Retinal pigment epithelial cell (primary cell): ENCODE measurements at places on chromosomes 7 and 10.

DNA sequence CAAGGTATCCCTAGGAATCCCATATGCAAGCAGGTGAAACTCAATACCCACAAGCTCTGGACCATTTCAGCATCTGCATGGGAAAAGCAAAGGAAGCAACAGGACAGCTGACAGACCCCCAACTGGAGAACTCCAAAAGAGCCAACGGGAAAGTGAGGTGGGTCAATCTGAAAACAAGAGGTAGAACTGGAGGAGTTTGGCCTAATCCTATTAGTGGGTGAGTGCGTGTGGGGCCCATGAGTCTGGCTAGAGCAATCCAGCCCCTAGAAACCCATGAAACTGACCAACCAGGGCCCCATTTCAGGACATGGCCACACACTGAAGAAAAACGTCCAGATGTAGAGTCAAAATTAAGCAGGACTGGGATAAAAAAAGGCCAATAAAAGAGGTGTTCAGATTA, 26.6 kb upstream of the WNT8B start:
- no peak for DNase-seq

DNA sequence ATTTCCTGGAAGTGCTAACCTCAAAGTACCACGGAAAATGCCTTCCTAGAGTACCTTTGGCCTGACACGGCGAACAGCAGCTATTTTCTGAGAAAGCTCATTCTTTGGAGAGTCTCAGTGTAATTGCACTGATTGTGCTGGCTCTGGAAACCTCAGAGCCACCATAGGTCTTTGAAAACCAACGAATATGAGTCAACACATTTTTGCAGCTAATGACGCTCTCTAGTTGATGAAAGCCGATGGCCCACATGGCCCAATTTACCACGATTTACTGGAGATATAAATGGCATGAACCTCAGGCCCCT, 187.1 kb downstream of the ADARB2 start:
- no peak for DNase-seq

DNA sequence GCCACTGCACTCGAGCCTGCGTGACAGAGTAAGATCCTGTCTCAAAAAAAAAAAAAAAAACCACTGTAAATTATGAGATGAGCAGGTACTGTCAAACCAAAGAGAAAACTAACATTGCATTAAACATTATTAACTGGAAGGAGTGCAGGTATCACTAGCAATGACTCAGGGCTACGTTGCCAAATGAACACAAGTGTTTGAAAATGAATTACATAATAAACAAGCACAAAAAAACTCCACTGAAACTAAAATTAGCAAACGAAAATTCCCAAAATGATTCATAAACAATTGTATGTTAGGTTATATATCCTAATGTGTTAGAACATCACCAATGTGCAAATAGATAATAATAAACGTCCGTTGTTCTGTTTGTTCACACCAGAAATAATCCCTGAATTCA, 42.8 kb downstream of the NSUN6 start:
- DNase-seq, result no peak

DNA sequence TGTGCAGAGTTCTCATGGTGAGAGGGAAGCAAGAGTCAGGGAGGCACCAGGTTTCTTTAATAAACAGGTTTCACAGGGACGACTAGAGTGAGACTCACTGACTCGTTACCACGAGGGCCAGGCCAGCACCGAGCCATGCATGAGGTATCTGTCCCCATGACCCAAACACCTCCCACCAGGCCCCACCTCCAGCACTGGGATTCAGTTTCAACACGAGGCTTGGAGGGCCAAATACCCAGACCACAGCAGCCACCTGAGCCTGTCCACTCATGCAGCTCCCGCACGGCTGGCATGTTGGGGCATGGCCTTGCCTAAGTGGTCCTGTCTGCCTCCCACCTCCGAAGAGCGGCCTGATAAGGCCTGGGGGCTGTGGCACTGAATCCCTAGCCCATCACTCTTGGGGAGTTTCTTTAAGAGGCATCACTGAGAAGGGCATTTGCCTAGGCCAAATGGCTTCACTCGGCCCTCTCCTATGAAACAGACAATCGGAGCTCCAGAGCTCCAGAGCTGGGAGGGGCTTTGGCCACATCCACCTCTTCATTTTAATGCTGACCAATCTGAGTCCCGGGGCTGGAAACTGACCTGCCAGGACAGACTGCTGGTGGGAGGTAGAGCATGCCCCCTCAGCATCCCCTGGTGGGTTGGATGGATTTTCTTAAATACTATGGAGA, 157.8 kb downstream of the DNAJB6 start:
- DNase-seq, result no peak

DNA sequence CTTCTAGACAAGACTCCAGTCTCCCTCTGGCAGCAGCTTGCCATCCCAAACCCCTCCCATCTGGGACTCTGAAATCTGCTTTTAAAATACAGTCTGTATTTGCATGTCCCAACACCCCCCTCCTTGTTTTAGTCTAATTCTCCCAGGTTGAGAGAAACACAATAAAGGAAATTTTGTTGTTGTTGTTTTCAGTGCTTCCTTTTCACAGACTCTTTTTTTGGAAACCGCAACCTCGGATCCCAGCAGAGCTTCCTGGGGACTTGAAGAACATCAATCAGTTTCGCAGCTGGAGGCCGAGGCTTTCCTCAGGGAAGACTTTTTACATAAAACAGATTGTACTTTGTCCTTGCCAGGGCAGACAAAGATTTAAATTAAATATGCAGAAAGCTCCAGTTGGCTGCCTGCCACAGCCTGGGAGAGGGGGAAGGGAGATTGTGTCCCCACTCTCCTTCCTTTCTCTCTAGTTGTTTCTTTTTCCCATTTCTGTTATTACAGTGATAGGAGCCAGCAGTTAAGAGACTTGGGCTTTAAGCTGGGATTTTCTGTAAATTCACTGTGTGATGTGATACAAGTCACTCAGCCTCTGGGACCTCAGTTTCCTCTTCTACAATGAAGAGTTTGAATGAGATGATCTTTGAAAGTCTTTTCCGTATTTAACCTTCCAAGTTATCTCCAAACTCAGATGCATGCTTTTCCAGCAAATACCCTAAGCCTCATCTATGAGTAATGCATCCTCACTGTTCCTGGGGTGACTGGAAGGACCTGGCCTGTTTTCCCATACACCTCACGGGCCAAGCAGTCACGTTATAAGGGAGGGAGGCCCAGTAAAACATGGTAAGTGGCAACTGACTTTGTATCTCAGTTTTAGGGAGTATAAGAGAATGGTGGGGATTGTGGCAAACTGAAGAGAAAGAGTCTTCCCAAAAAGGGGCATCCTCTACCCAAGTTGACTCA, 192.3 kb downstream of the REEP3 start:
- DNase-seq, result peak; percentile 32

DNA sequence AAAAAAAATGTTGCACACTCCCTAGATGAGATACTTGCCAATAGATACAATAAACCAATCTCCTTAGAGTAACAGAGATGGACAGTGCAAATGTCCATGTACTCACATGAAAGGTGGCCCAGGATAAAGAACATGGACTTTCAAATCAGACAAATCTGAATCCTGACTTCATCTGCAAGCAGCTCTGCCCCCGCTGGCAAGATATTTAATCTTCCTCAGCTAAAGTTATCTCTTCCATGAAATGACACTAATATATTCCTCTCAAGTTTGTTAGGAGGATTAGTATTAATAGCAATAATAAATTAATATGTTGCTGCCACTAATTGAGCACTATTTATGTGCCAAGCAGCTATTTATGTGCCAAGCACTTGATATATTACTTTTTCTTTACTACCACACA, 148.6 kb upstream of the YAE1 start:
- no peak for DNase-seq

GRCh38 chr7:47183862-47184590, 397.9 kb downstream of the TNS3 start:
- DNase-seq, result no peak

GRCh38 chr10:6144406-6145165, 55.8 kb downstream of the RBM17 start:
- DNase-seq, result no peak

GRCh38 chr10:34956756-34957155, 133.4 kb downstream of the CUL2 start:
- DNase-seq, result no peak

DNA sequence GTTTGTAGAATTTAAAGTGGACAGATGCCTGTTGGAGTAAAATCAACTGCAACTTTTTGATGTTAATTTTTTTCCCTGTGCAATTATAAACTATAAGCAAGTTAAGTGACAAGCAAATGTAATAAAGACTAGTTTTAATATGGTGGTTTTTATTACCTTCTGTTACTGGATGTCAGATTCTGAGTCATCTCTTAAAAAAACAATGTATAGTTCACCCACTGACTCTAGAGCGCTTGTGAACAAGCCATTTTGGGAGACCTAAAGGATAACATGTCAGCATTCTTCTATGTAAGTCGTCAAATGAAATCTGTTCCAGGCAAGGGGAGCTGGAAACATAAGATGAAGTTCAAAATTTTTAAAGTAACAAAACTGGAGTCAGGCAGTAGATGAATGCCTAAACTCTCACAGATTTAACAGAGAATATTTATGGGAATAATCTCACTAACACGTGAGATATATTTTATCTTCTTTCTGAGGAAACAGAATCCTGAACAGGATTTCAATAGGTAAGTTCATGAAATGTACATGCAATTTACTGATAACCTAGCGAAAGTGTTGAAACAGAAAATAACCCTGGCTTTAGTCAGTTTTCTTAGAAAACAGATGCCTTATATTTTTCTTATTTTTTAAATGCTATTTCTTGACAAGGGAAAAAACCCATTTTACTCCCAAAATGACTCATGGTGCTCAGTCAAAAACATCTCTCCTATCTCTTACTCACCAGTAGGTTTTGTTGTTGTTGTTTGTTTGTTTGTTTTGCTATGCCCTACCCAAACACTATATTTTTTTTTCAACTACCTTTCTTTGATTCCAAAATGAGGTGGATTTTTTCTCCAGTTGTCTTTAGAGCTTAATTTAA, 91.7 kb downstream of the SLC39A12 start:
- peak; percentile 12 for DNase-seq

- no peak for DNase-seq
Observed at GRCh38 chr7:2818121-2818520, 26.0 kb downstream of the GNA12 start.

DNA sequence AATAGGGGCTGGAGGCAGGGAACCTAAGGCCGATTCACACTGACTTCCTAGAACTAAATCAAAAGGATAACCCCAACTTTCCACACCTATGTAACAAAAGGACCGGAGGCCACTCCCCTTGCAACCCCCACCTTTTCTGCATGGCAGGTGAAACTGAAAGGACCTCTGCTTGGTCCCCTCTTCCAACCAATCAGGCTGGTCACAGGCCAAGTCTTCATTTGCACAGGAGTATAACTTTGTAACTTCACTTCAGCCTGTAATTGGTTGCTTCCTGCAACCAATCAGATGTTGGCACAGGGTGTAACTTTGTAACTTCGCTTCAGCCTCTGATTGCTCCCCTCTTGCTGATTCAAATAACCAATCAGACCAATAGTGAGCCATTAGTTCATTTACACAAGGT, 190.0 kb downstream of the FAM107B start:
- no peak for DNase-seq

DNA sequence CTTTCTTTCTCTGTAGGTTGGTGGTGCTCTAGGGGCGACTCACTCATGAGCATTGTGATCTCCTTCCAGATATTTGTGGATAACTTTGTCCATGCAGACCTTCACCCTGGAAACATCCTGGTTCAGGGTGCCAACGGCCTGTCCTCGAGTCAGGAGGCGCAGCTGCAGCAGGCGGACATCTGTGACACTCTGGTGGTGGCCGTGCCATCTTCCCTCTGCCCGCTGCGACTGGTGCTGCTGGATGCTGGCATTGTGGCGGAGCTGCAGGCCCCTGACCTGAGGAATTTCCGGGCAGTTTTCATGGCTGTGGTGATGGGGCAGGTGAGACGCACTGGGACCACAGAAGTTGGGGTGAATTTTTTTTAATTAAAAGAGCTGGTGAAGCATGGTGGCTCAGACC, 9.6 kb upstream of the NDUFB2 start:
- no peak for DNase-seq

DNA sequence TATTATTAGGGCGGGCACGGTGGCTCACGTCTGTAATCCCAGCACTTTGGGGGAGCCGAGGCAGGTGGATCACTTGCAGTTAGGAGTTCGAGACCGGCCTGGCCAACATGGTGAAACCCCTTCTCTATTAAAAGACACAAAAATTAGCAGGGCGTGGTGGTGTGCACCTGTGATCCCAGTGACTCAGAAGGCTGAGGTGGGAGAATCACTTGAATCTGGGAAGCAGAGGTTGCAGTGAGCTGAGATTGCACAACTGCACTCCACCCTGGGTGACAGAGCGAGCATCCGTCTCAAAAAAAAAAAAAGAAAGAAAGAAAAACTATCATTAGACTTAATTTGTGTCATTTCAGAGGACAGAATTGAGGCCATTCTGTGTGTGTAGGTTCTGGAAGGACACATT, 752.7 kb upstream of the GALNT17 start:
- no peak for DNase-seq

DNA sequence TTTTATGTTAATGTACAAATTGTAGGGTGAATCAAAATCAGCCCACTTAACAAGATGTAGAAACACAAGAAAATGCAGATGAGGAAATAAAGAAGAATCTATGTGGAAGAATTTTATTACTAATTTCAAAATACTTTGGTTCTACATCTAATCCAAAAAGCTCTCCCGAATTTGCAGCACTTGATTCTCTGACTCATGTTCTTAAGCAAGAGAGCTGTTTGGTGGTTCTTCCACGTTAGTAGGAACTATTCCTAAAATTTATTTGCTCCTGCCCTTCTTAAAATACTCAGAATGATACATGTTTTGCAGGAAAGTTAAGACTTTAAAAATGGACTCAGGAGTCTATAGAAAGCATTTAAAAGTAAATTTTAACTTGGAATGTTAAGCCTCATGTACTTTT, 91.8 kb downstream of the ZMYND11 start:
- no peak for DNase-seq

DNA sequence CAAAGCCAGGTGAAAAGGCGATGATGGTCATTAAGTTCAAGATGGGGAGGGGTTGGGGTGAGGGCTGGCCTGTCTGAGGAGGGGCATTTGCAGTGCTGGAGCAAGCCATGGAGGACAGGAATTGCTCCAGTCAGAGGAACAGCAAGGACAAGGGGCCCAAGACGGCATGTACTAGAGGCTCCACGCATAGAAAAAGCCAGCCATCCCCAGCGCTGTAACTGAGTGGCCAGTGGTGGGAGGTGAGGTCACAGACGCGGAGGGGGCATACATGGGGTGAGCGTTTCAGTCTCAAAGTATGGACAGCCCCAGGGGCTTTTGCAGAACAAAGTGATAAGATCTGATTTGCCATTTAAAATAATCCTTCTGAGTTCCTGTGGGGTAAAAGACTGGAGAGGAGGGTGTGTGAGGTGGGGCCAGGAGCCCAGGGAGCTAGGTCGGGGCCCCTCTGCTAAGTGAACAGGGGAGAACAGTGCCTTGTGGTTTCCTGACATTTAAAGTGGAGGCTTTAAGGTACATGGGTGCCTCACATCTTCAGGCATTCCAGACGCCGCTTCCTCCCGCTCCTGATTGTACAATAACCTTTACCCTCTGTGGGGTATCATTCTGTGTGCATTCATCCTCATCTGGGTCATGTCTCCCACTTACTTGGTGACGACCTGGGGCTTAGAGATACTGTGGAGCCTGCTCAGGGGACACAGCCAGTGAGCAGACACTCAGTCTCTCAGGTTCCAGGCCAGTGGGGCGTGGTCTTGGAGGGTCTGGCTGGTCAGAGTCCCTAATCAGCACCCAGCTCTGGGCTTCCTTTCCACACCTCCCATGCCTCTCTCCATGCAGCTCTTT, 105.6 kb upstream of the GPR26 start:
- DNase-seq, result no peak
